ENCODE measurements at places on chromosomes 6 and 20.
A peak's percentile ranks its signal among the peaks of the same experiment; 100 is the strongest.

DNA sequence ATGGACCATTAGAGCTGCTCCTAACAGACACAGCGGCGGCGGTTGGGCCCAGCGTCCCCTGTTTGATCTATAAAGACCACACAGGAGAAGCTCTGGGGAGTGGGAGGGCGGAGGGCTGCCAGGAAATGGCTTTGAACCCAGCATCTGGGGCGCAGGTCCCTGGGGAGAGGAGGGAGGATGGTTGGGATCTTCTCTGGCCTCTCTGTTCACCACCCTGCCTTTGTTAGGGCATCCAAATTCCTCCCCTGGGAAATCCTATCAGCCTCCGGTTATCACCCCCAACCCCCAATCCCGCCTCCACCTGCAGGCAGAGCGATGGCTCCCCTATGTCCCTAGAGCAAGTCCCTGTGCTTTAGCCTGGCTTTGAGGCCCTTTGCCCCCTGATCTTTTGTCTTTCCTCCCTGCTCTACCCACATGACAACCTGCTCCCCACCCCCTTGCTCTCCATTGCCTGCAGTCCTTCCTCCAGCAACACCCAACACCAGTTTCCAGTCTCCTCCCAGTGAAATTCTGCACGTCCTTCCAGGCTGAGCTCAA is 7.1 kb downstream of the XKR7 start:
- ATAC-seq = no peak

GRCh38 chr6:39104528-39104927 is 10.5 kb downstream of the SAYSD1 start:
- ATAC-seq = no peak

- no peak for ATAC-seq
Measured at GRCh38 chr6:165726965-165727381, 63.9 kb upstream of the PDE10A start.

DNA sequence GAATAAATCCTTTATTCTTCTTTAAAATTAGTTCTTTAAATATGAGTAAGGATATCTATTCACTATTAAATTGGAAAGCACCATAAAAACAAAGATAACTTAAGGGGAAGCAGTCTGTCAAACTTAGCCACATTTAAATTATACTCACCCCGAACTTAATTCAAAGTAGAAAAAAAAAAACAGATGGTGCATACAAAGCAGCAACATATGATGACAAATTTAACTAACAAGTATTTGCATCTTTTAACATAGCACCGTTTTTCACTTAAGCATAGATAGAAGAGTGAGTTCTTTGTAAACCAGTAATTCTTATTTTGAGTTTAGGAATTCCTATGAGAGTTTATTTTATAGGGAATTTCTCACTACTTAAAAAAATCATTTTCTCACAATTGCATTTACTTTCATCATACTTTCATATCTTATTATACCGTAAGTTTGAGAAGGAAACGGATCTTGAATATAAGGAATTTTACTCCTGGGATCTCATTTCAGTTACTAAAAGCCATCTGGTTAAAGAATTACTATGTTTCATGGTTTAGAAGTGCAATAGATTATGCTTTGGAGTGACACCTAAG is 828.2 kb upstream of the MAP3K7 start:
- no peak for ATAC-seq

- ATAC-seq = no peak
Measured at GRCh38 chr6:12009876-12010634, 2.1 kb upstream of the HIVEP1 start.

DNA sequence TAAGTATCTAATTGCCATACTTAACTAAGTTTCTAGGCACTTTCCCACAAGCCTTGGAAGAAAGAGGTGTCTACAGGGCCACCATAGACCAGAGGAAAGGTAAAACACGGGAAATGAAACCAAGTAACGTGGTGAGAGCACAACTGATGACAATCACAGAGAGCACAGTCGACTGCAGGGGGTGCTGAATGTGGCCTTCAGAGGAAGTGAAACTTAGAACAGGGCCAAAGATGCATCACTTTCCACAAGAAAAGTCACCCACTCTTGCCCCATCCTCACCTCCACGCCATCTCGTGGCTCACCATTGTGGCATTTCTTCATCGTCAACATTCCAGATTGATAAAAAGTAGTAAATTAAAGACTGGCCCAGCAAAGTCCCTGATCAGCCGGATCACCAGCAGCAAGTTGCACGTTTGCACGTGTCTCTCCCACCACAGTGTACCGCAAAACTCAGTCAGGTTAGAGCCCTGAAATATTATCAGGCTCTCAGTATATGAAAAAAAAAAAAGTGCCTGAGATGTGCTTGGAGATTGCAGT is 31.4 kb downstream of the HIVEP2 start:
- no peak for ATAC-seq

GRCh38 chr6:132214716-132215115 is 186.6 kb downstream of the MOXD1 start:
- ATAC-seq = no peak

DNA sequence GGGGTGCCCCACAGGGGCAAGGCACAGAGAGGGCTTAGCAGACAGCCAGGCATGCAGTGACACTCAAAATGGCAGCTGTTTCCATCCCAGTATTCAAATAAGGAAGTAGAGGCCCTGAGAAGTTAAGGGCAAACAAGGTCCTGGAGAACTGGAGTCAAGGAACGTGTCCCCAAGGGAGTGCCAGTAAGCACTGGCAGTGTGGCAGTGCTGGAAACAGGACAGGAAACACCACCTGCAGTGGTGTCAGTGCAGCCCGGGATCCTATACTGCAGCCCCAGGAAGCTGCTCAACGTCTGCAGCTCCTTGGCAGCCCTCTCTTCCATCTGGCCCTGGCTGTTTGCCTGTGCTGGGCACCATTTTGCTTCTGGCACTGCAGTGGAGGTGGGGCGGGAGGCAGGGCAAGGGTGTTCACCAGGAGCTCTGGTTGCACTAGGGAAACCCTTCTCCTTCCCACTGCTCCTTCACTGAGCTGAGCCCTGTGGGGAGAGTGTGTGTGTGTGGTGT is 56.3 kb downstream of the EDN3 start:
- ATAC-seq = no peak

- no peak for ATAC-seq
Measured at GRCh38 chr20:47691625-47692024, 93.7 kb downstream of the SULF2 start.

GRCh38 chr6:37830225-37830624 is 10.7 kb downstream of the ZFAND3 start:
- no peak for ATAC-seq

GRCh38 chr6:159093609-159094443 is 49.0 kb upstream of the TAGAP start:
- ATAC-seq = no peak

GRCh38 chr20:37856932-37857660 is 45.8 kb upstream of the VSTM2L start:
- ATAC-seq = no peak

GRCh38 chr6:44234101-44235025 is 11.0 kb downstream of the SLC29A1 start:
- peak; percentile 79 for ATAC-seq

DNA sequence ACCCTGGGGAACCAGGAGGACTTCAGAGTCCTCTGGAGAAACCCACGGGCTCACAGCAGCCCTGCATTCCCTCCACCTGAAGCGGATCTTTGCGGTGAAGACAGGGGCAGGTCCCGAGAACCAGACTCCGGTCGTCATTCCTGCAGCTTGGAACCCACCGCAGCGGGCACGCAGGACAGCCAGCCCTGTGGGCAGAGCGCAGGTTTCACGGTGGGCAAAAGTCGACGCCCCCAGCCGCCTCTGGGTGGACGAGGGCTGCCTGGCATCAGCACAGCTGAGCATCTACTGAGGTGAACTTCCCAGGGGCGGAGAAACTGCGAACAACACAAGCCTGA is 118.3 kb downstream of the PSMB1 start:
- no peak for ATAC-seq

DNA sequence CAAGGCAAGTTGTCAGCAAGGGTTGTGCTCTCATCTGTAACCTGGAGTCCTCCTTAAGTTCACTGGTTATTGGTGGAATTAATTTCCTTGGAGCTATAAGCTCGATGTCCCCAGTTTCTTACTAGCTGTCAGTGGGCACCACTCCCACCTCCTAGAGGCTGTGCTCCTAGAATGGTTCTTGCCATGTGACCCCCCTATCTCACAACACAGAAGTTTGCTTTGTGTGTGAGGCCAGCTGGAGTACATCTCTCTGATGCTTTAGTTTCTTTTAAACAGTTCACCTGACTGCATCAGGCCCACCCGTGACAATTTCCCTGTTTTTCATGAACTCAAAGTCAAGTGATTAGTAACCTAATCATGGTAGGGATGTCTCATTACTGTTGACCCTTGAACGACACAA is 179.1 kb upstream of the SCGN start:
- ATAC-seq = no peak

GRCh38 chr6:95679981-95680380 is 102.6 kb downstream of the MANEA start:
- no peak for ATAC-seq

DNA sequence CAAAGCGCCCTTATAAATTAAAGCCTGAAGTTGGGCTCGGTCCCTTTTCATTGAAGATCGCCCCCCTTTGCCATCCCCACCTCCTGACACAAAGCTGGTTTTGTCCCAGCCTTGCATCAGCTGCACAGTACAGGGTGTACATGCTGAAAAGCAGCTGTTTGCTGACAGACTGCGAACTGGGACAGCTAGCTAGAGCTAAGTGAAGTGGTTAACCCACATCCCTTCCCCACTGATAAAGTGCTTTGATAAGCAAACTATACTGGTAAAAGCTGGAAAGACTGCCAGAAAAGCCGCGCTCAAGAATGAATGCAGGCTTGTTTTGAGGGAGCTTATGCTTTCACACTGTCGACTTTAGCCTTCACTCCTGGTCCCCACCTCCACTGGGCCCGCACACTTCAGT is 207.3 kb downstream of the GMDS start:
- ATAC-seq = peak; percentile 90

- ATAC-seq = no peak
Measured at GRCh38 chr20:16272780-16273360, 300.4 kb downstream of the KIF16B start.

DNA sequence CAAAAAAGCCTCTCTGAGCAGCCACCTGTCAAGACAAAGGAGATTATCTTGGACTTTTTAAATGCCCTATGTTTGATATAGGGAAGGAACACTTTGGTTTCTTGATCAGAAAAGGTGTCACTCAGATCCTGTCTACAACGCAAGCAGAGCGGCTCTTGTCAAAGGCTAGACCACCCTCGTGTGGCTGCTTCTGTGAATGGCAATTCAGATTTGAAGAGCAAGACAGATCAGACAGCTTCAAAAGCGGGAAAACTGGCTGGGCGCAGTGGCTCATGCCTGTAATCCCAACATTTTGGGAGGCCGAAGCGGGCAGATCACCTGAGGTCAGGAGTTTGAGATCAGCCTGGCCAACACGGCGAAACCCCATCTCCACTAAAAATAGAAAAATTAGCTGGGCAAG is 10.1 kb upstream of the NXT1 start:
- ATAC-seq = peak; percentile 94

DNA sequence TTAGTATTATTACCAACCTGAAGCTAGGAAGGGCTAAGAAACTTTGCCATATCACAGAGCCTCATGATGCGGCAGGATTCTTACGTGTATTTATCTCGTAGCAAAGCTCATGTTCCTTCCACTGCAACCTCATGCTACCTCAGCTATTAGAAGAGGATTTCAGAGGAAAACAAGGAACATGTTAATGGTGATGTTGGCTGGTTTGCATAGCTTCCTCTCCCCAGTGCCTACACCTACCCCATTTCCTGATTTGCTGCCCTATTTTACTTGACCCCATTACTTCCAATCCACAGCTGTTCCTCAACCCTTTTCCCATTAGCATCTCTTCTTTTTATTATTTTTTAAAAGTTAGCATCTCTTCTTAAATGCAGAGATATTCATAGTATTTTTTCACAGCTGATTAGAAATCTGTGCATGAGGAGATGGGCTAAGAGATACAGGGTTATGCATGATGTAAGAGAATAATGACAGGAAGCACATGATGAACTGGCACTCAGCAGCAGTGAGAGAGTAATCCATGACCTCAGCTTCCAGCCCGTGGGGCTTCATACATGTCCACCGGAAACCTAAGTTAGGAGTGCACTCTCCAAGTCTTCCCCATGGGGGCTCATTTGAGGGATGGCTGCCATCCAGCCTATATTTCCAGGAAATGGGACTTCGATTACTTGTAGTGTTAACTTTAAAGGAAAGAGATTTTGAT is 106.1 kb upstream of the ASF1A start:
- no peak for ATAC-seq

DNA sequence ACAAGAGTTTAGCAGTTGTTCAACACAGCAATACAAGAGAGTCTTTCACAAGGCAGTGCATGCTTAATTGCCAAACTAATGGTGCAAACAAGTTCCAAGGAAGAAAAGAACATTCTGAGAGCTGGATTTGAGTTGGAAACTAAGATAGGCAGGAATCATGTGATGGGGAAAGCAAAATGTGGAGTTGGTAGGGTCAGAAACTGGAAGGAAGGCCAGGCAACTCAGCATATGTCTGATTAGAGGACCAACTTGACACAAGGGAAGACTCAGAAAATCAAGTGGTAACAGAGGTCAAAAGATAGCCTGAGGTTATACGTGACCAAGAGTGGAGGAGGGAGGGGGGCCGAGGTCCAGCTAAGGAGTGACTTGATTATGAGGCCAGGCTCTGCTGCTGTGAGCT is 117.3 kb downstream of the SMLR1 start:
- no peak for ATAC-seq

DNA sequence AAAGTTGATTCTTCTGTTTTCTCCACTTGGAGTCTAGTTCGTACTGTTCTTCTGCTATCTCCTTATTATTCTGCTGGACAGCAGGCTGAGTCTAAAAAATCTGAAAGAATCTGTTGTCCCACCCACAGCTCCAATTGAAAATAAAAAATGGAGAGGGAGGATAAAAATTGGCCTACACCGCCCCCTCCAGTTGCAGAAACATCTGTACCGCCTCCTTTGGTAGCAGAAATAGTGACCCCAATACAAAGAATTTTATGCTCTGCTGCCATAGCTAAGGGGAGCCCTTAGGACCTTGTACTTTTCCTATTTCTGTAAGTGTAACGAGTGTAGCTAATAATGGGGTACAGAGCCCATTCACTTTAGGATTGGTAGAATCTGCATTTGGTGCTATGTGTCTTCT is 4.9 kb upstream of the FKBP1A start:
- ATAC-seq = no peak

DNA sequence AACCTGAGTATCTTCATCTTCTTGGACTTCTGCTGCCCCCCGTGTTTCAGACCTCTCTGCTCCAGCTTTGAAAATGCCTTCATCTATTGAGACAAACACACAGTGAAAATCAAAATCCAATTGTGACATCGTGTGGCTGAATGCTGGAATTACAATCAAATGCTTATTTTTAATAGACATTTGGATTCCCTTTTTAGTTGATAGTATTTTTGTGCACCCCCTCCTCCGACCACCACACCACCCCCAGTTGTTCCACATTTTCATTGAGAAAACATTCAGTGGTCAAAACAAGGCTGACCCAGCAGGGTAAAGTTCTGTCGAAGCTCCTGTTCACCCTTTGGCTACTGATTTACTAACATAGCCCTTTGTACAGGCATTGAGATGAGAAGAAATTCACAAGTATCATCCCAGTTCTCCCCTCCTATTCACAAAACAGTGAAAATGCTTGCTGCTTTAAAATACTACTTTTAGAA is 79.0 kb downstream of the NRSN1 start:
- ATAC-seq = peak; percentile 72

GRCh38 chr6:137008204-137008603 is 36.6 kb downstream of the IL20RA start:
- ATAC-seq = no peak

All from SK-N-SH treated with all-trans-retinoic acid at 6 μM for 48 hours (cell line).